Glutamatergic neuron (in vitro differentiated cells): ENCODE measurements at places on chromosomes 16 and 17. TPM values are rescaled to one million over a fixed set of nuclear protein-coding genes. Genes with fewer than 3 reads are reported as not detected.

The SGF29 gene
- 29.2 TPM for total RNA-seq

The KRT14 gene
- total RNA-seq = not detected

The ALOX15 gene
- total RNA-seq = not detected

The CRYM gene
- total RNA-seq = not detected

The APOBR gene
- total RNA-seq = not detected

The KRTAP9-8 gene
- not detected for total RNA-seq

The C17orf78 gene
- total RNA-seq = not detected

The CMTM4 gene
- 8.2 TPM for total RNA-seq

The CD300LB gene
- not detected for total RNA-seq

The MT1X gene
- 9.5 TPM for total RNA-seq

The INTS2 gene
- 16.9 TPM for total RNA-seq

The G6PC1 gene
- total RNA-seq = not detected

The HSD3B7 gene
- 2.0 TPM for total RNA-seq

The TMIGD1 gene
- not detected for total RNA-seq

The CD300E gene
- total RNA-seq = not detected

The CLDN6 gene
- total RNA-seq = 31.1 TPM

The SEZ6 gene
- 6.7 TPM for total RNA-seq

The KRT20 gene
- not detected for total RNA-seq

The C17orf50 gene
- total RNA-seq = not detected

The KRT24 gene
- not detected for total RNA-seq

The PPP1R27 gene
- total RNA-seq = 0.81 TPM

The PLCG2 gene
- total RNA-seq = 0.49 TPM

The CACNG3 gene
- total RNA-seq = 2.2 TPM

The WIPF2 gene
- total RNA-seq = 25.4 TPM

The LGALS3BP gene
- total RNA-seq = 30.3 TPM

The HBZ gene
- total RNA-seq = not detected

The SLC12A3 gene
- total RNA-seq = not detected

The CRHR1 gene
- total RNA-seq = 0.71 TPM

The CCR7 gene
- total RNA-seq = not detected

The ZG16B gene
- not detected for total RNA-seq

The KRT33A gene
- total RNA-seq = not detected

The IRF8 gene
- total RNA-seq = 1.0 TPM

The SCNN1G gene
- total RNA-seq = 0.39 TPM

The MT4 gene
- not detected for total RNA-seq

The CDH3 gene
- total RNA-seq = 1.3 TPM

The KRTAP16-1 gene
- total RNA-seq = not detected

The HSPB9 gene
- total RNA-seq = 0.44 TPM

The HOXB9 gene
- not detected for total RNA-seq

The TMEM98 gene
- total RNA-seq = 62.3 TPM

The PRAC1 gene
- not detected for total RNA-seq

The KRTAP4-3 gene
- not detected for total RNA-seq

The PITPNM3 gene
- total RNA-seq = 1.4 TPM

The SLC5A10 gene
- total RNA-seq = not detected

The SGCA gene
- total RNA-seq = 1.3 TPM

The EVI2A gene
- not detected for total RNA-seq

The IL32 gene
- 1.3 TPM for total RNA-seq

The NPB gene
- total RNA-seq = 0.96 TPM

The TBC1D3K gene
- not detected for total RNA-seq

The MAP2K6 gene
- 28.3 TPM for total RNA-seq

The PIGQ gene
- 85.0 TPM for total RNA-seq

The KCNH4 gene
- 0.71 TPM for total RNA-seq

The CD79B gene
- total RNA-seq = not detected

The PLLP gene
- not detected for total RNA-seq
